ENCODE measurements at places on chromosomes 12 and 14.

- DNase-seq = no peak
Observed at GRCh38 chr12:94676031-94676641, 25.8 kb upstream of the TMCC3 start.

- DNase-seq = no peak
Observed at GRCh38 chr12:9273276-9273675, 65.1 kb upstream of the PZP start.

DNA sequence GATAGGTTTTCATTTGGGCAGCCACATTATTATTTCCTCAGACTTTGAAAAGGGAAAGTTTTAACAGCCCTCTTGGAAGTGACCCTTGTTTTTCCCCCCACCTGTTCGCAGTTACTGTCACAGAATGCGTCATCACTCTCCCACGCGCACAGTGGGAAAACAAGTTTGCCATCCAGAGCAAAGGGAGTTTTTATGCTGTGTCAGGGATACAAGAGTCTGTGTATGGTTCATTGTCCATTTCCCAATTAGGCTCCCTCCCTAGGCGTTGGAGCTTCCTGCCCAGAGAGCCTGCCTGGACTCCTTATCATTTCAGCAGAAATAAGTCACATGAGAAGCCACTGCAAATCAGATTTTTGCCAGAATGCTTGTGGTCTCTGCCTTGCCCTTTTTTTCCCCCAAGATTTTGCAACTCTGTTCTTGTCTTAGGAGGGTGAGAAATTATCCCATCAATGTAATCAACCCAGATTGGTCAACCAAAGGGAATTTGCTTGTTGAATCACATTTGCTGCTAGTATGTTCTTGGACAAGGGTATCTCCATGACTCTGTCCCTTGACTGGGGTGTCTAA, 104.1 kb downstream of the IGF1 start:
- DNase-seq = no peak

- no peak for DNase-seq
Observed at GRCh38 chr14:46322730-46323403, 328.7 kb downstream of the RPL10L start.

Measured in right forelimb (tissue), 1 donor.